ENCODE measurements at places on chromosomes 4 and X.

DNA sequence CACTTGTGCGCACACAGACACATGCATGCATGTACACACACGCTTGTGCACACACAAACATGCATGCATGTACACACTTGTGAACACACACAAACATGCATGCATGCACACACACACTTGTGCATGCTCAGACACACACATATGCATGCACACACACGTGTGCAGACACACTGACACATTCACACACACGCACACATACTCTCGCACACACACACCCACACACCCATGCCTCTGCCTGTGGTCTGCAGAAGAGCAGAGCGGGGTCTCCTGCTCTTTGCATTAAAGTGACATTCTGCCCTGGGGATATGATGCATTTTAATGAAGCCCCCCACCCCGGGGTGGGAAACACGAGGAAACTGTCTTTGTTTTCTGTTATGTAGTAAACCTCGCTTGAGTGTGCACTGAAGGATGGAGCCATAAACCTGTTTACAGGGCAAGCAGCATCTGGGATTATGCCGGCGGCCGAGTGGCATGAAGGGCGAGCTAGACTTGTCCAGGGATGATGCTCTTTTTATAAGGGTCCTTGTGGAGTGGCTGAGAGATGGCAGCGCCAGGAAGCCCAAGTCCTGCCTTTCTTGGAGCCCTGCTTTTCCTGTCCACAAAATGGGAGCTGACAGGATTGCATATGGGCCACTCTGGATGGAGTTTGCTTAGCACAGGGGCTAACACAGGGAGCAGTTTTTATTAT is 17.8 kb downstream of the PSAPL1 start:
- H3K36me3 ChIP-seq: no peaks in the 10 kb centered on the region
- H3K4me3 ChIP-seq: no peak overlapping the region
- no peak overlapping the region for H3K27ac ChIP-seq
- no peaks in the 10 kb centered on the region for H3K4me1 ChIP-seq
- no peaks in the 10 kb centered on the region for H3K27me3 ChIP-seq

- no peak overlapping the region for H3K27ac ChIP-seq
- H3K27me3 ChIP-seq: no peaks in the 10 kb centered on the region
- peaks cover 6% of the 10 kb centered on the region for H3K4me1 ChIP-seq
- H3K36me3 ChIP-seq: no peaks in the 10 kb centered on the region
- no peak overlapping the region for H3K4me3 ChIP-seq
- no peak for DNase-seq
Measured at GRCh38 chr4:76205476-76205875, 8.1 kb downstream of the SCARB2 start.

DNA sequence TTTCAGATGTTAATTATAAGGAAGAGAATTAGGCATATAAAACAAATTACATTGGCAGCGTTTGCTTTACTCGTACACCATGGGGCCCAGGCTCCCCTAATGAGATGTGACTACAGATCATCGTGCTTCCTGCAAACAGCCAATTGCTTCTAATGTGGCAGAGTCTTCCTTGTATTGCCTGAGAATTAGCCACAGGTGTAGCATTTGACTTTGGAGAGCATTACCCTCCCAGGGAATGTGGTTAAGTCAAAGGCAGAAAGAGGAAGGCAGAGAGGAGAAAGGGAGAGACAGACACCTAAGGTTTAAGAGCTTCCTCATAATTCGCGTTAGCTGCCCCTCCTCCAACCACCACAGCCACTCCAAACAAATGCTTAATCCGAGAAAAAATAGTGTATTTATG is 97.0 kb downstream of the MID1IP1 start:
- DNase-seq: no peak
- H3K36me3 ChIP-seq: no peaks in the 10 kb centered on the region
- no peaks in the 10 kb centered on the region for H3K4me1 ChIP-seq
- no peak overlapping the region for H3K4me3 ChIP-seq
- H3K27me3 ChIP-seq: no peaks in the 10 kb centered on the region

- DNase-seq: no peak
- no peak overlapping the region for H3K27ac ChIP-seq
- no peaks in the 10 kb centered on the region for H3K36me3 ChIP-seq
- H3K27me3 ChIP-seq: no peaks in the 10 kb centered on the region
Measured at GRCh38 chrX:31679861-31680260, 608.0 kb upstream of the FTHL17 start.

DNA sequence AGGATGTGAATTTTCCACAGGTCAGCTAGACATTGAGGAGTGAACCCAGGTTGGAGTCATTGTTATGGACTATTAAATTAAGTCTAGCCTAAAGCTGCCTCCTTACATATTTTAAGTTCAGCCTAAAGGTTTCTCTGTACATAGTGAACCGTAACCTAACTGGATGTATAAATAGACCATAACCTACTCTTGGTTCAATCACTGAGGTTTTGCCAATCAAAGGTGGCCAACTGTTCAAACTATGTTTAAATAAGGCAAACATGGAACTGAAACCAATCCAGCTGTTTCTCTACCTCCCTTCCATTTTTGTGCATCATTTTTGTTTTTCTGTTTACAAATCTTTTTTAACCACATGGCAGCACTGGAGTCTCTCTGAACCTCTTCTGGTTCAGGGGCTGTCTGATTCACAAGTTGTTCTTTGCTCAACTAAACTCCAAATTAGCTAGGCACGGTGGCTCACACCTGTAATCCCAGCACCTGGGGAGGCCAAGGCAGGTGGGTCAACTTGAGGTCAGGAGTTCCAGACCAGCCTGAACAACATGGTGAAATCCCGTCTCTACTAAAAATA is 43.9 kb upstream of the SFRP2 start:
- no peak overlapping the region for H3K4me3 ChIP-seq
- no peaks in the 10 kb centered on the region for H3K36me3 ChIP-seq
- H3K27ac ChIP-seq: no peak overlapping the region
- H3K4me1 ChIP-seq: no peaks in the 10 kb centered on the region
- no peak for DNase-seq
- H3K27me3 ChIP-seq: no peaks in the 10 kb centered on the region

Measured in astrocyte (in vitro differentiated cells and primary cell).